ENCODE measurements at places on chromosomes 7 and 10.

GRCh38 chr10:114142018-114142417 lies 32.0 kb downstream of the CCDC186 start:
- no peak for DNase-seq

DNA sequence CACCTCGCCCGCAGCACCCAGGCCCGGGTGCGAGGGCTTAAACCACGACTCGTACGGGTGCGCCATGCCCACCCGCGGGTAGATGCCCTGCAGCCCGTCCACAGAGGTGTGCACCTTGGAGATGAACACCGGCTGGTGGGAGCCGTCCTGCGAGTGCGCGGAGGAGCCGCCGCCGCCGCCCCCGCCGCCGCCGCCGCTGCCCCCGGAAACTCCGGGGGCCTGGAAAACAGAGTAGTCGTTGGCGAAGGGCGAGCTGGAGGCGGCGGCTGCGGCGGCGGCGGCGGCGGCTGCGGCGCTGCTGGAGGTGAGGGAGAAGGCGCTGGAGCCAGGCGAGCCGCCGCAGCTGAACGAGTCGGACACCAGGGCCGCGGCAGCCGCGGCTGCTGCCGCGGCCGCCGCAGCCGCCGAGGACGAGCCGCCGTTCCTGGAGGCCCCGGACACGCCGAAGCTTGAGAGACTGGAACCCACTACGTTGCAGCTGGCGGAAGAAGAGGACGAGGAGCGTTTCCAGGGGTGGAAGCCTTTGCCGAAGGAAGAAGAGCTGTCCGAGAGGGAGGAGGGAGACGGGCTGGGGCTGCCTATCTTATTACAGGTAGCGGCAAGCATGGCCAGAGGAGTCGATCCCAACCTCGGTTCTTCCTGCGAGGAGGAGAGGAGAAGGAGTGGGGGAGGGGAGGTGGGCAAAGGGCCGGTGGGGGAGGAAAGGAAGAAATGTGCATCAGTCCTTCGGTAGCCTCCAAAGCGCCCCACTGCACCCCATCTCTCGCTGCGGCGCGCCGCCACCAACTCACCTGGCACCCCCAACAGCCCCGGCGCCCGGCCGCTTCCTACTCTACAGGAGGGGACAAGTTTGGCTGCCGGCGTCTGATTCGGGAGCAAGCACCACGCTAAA lies 1.3 kb downstream of the SP8 start:
- peak; percentile 47 for DNase-seq

DNA sequence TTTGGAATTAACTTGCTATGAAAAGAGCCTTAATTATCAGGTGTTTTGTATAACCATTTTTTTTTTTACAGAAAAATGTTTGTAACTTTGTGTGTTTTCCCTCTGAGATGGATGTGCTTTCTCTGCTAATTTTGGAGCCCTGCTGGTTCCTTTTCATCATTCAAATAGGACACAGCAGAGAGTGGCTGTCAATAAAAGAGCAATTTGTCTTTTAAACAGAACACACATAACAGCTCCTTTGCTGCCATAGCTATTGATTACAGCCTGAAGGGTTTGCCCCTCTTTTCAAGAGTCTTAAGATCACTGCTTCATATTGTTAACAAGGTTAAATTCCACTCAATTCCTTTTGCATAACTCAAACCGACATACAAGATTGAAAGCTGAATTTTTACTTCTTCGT lies 187.2 kb upstream of the MBL2 start:
- no peak for DNase-seq

DNA sequence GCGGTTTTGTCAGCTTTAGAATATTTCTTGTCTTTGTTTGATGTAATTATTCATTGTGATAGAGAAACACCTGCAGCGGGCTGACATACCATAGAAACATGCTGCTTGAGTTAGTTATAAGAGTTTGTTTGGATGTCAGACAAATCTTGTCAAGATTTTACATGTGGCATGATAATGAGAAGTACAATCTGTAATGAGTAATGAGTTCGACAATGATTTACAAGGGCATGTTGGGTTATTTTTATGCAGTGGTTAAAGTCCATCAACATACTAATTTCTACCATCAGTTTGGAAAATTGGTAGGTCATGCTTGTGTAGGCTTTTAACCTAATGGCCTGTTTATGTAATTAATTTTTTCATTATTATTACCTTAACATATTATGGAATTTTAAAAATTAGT lies 31.3 kb downstream of the FZD1 start:
- no peak for DNase-seq

GRCh38 chr7:70805360-70805759 lies 326.6 kb upstream of the GALNT17 start:
- DNase-seq, result no peak

DNA sequence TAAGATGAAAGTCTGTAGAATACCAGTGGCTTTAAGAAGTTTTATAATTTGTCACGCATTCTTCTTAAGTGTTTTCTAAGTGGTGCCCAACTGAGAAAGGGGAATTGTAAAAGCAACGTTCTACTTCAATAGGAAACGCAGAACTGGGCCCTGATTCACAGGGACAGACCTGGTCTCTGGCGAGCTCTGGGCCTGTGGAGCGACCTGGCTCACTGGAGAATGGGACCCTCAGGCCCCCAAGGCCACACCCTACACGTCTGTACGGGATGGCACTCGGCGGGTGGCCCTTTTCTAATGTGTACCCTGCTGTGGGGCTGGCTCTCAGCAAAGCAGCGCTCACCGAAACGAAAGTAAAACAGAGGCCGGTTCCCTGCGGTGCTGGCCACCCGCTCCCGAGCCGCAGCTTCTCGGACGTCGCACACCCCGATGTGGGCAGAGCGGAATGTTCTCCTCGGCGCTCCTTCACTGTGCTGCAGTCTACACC lies 205.0 kb downstream of the DIP2C start:
- DNase-seq, result peak; percentile 42

DNA sequence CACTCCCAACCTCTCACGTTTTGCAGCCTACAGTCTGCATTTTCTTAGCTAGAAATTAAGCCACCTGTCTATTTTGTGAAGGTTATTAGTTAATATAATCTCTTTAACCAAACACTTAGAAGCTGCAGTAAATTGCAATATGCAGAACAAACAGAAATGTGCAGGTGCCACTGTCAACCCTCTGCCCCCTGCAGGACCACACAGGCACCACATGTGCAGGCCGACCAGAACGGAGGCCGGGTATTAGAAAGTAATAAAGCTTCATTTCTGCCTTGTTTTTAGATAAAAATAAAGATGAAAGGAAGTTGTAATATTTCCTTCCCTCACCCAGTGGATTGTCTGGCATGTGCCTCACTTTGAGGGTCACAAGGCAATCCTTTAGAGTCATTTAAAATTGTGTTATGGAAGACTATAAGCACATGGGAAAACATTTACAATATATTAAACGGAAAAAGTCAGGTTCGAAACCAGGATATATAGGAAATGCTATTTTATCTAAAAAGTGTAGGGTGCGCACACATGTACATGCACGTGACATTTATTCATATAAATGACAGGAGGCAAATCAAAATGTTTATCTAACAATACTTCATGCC lies 158.2 kb downstream of the ARHGAP12 start:
- DNase-seq, result no peak

DNA sequence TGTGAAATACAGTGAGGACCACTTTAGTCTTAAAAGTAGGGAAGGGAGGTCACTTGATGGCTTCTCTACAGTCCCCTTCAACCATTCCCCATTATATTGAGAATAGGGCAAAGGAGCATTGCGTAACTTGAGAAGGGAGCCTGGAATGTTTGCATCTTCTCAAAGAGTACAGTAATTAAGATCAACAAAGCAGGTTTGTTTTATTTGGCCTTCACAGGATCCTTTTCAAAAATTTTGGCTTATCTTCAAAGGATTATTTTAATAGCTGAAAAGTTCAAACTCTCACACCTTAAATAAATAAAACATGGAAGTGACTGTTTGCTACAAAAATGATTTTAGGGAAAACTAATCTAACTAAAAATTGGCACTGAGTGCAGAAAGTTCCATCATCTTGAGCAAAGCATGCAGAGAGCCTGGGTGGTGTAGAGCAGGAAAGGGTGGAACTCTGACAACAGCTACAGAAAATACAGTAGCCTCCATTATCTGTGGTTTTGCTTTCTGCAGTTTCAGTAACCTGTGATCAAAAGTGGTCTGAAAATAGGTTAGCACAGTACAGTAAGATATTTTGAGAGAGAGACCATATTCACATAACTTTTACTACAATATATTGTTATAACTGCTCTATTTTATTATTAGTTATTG lies 214.0 kb downstream of the MDFIC start:
- DNase-seq, result peak; percentile 12

- no peak for DNase-seq
Measured at GRCh38 chr10:76088980-76089379, 657.6 kb downstream of the LRMDA start.

GRCh38 chr7:55296070-55296469 lies 69.1 kb upstream of the LANCL2 start:
- DNase-seq, result no peak

DNA sequence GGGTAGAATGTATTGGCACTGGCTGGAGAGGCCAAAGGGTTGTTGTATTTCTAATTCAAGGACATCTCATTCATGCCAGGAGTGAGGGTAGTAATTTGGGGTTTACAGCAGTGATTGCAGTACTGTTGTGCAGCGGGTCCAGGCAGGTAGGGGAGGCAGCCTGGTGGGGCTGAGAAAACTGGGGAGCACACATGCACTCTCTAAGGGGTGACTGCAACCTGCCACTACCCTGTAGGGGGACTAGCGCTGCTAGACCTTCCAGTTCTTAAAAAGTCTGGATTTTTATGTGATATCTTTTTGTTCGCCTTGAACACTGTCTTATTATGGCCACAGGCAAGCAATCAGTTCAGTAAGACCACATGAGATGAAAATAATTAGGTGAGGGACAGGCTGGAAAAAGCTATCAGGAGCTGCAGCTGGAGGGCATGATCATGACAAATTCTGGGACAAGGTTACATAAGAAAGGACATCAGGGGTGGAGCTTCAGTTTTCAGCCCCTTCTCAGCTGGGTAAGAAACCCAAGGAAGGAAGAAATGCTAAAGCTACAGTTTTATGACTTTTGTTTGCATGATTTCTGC lies 149.0 kb downstream of the ARHGAP21 start:
- no peak for DNase-seq

DNA sequence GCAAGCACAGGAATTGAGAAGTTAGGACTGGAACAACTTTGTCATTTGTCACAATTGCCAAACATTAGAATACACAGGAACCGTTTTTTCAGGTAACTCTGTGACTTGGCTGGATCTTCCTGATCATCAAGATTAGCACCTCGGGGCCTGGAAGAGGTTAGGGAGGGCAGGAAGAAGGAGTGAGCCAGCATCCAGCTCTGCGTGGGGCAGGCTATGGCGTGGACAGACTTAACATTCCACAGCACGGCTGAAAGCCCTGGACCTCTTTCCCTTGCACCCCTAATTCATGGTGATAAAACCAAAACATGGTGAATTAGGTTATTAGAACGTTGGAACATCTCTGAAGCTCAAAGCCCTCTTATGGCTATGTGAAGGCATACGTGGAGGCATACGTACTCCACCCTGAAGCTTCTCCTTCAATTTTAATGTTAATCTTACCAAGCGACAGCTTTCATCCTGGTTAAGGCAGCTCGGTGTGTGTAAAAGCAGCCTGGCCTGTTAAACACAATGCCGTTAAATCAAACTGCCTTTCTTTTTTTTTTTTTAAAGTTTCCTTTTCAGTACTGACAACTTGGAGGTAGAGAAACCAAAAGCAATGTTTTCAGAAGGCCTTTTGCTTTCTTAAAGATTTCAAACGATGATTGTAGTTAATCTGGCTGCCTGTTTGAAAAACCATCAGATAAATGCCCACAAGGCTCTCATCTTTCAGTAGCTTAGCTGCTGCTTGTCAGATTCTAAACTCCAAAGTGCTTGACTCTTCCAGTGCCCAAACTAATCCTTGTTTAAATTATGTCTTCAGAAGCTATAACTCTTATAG lies 4.5 kb downstream of the GRK5 start:
- DNase-seq, result no peak
